Psoas muscle (tissue), 8 donors: ENCODE measurements at places on chromosomes 4 and X. TPM values are rescaled to one million over a fixed set of nuclear protein-coding genes. Genes with fewer than 3 reads are reported as not detected.

- no peaks in the 10 kb centered on the region for H3K36me3 ChIP-seq
- no peak overlapping the region for H3K4me3 ChIP-seq
- no peak for DNase-seq
- H3K27ac ChIP-seq = no peak overlapping the region
These were observed 542.7 kb upstream of the NR3C2 start for GRCh38 chr4:148984951-148985350.

DNA sequence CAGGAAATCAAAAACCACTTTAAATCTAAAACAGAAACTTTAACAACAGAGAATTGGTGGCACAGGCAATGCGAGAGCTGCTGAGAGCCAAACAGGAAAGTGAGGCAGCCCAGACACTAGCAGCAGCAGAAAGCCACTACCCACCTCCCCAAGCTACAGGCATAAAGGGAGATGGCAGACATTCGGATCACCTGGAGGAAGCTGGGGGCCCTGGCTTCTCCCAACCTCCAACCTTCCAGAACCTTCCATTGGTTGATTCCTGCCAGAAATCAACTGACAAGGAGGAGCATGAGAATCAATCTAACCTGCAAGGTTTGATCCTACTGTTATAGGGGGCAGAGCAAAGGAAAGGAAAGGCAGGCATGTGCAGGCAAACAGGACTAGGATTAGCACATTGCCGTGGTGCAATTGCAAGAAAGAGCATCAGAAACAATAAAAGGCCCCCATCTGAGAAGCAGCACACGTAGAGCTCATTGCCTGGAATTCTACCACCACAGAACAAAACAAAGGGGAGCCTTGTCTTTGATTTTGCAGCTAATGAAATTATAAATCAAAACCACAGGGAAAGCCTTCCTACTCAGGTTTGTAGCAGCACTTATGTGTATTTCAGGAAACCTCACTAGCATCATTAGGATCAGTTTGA, 427.3 kb upstream of the RASGEF1B start:
- H3K4me1 ChIP-seq = no peaks in the 10 kb centered on the region
- no peak overlapping the region for H3K27ac ChIP-seq
- H3K4me3 ChIP-seq = no peak overlapping the region
- no peak for DNase-seq
- no peaks in the 10 kb centered on the region for H3K36me3 ChIP-seq

Gene FUNDC2
- total RNA-seq = 318 TPM

DNA sequence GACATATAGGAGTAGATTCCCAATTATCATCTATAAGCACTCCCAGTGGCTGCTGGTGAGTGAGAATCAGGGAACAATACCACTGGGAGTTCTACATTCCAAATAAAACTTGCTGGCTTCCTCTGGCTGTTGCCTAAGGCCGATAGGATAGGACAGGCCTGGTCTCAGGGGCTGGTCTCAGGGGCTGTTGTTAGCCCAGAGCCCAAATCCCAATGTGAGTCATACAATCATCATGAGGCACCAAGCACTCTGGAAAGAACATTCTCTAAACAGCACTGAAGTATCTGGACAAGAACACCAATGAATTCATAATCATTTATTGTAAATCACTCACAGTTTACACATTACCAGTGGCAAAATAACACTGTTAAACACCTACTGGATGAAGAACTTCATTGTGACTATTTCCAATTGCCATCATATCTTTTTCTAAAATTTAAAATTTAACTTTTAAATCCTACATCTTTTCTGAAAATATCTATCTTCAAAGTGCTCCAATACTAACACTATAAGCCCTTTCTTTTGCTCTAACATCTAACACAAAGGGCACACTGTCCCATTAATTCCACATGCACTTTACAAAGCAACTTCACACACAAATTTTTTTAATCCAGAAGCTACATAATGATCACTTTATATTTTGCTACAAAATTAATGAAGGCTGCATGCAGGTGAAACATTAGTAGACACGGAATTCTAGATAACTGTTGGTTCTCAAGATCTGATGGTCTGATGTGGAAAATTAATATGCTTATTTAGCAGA, 67.6 kb upstream of the TMEM150C start:
- no peak overlapping the region for H3K4me3 ChIP-seq
- H3K27me3 ChIP-seq = no peaks in the 10 kb centered on the region
- no peaks in the 10 kb centered on the region for H3K4me1 ChIP-seq
- DNase-seq = no peak
- H3K36me3 ChIP-seq = no peaks in the 10 kb centered on the region
- H3K27ac ChIP-seq = no peak overlapping the region

Gene TASL
- 0.24 TPM for total RNA-seq
